ENCODE measurements at places on chromosomes 12 and 14. TPM values are rescaled to one million over a fixed set of nuclear protein-coding genes. Genes with fewer than 3 reads are reported as not detected.

- DNase-seq = no peak
Measured at GRCh38 chr12:119902084-119902509, 25.0 kb upstream of the CIT start.

NRXN3 gene
- total RNA-seq = 33.3 TPM

DNA sequence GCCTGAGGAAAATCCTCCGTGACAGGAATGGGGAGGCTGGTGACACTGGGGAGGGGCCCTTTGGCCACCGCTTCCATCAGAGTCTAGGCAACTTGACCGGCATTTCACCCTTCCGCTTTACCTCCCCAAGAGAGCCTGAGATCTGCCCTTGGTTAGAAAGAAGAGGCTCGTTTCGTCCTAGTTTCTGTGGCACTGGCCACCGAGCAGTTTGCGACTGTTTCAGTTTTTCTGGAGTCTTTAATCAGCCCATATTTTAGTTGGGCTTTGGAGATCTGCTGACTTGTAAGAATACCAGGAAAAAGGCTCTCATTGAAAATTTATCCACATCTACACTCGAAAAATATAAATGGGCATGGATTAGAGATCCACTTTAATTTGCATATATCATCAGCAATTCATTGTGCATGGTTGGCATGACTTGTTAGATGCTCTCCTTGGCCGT, 414 bp upstream of the ANKS1B start:
- no peak for DNase-seq

AQP5 gene
- 0.54 TPM for total RNA-seq

SMARCD1 gene
- 60.0 TPM for total RNA-seq

GRCh38 chr14:93954900-93955849, 21.2 kb downstream of the ASB2 start:
- no peak for DNase-seq

DNA sequence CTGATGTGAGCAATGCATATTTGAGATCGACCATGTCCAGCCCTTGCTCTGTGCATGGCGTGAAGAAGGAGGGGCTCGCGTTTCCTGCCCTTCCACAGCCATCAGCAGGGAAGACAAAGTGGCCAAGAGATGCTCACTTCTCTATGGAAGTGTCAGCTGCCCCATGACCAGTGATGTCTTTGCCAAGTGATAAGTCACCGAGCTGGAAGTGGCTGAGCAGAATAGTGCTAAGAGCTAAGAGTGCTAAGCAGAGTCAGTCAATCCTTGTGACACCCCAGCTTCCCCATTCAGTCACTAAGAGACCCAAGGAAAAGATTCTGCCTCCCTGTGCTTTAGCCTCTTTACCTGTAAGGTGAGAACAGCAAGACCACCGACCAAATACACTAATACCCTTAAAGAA, 50.5 kb upstream of the CEP83 start:
- DNase-seq = no peak

DNA sequence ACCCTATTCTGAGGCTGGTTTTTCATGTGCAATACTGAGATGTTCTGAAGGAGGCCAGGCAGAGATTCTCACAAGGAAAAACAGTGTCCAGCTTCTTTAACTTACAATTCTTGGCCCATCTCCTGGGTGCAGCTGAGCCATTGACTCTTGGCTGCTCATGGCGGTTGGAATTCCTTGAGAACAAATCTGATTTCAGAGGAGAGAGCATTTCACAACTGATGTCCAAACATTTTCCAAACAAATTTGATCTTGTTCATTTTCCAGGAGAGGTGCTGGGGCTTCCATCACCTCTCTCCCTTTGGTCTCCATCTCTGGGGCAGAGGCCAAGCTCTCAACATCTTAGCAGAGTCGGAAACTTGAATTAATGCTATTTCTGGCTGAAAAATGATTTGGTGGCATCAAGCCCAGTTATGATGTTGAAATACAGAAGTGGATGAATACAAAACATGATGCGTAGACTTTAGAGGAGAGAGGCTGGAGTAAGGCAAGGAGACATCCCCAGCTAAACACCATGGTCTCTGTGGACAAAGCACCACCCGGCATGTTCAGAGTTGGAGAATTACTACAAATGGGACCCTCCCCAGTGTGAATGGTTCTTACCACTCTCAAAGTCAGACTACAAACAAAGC, 593.0 kb downstream of the VRK1 start:
- DNase-seq = no peak

- no peak for DNase-seq
Measured at GRCh38 chr12:57739387-57739786, 845 bp upstream of the AGAP2 start.

TMEM253 gene
- not detected for total RNA-seq

NTN4 gene
- total RNA-seq = 72.3 TPM

TMEM229B gene
- 2.1 TPM for total RNA-seq

B4GALNT1 gene
- 11.0 TPM for total RNA-seq

- no peak for DNase-seq
Measured at GRCh38 chr12:27083861-27084394, 1.6 kb upstream of the C12orf71 start.

DNA sequence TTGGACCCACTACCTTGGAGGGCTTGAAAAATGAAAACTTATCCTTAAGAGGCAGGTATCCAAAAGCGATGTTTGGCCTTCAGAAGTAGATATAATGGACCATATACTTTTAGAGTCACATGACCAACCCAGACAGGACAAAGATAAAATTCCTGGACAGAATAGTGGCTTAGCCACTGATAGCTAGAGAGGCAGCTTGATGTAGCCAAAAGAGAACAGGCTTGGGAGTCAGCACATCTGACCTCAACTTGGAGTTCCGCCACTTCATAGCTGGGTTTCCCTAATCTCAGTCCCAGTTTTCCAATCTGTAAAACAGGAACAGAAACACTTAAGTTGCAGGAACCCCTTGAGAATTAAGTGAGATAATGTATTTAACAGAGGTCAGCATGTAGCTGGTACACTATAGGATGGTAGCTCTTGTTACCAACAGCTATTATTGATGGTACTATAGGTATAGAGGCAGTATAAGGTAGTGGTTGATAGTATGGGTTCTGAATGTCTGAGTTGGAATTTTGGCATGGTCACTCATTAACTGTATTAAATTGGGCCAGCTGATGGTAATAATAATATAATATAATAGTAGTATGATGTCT, 63.2 kb upstream of the USP44 start:
- DNase-seq = no peak

SNRPF gene
- total RNA-seq = 6.5 TPM

- no peak for DNase-seq
Measured at GRCh38 chr14:72099566-72099965, 167.3 kb downstream of the RGS6 start.

GRCh38 chr12:59115526-59115925, 195.2 kb upstream of the LRIG3 start:
- DNase-seq = no peak

DNA sequence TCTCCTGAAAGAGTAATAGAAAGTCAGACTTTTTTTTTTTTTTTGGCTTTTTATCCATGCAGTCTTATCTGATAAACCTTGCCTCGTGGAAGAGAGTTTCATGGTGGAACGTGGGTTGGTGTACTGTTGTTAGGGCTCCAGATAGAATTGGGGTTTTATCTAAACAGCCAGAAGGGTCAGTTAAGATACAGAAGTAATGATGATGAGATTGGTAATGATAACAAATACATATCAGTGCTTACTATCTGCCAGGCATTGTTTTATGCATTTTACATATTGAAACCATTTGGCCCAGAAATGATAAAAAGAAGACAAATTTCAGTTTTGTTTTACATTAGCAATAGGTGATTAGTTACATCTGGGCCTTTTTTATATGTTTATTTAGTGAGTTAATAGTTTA, 372.8 kb upstream of the PRICKLE1 start:
- no peak for DNase-seq

- DNase-seq = no peak
Measured at GRCh38 chr12:57009949-57010626, 3.7 kb upstream of the ZBTB39 start.

MSRB3 gene
- 232 TPM for total RNA-seq

DNA sequence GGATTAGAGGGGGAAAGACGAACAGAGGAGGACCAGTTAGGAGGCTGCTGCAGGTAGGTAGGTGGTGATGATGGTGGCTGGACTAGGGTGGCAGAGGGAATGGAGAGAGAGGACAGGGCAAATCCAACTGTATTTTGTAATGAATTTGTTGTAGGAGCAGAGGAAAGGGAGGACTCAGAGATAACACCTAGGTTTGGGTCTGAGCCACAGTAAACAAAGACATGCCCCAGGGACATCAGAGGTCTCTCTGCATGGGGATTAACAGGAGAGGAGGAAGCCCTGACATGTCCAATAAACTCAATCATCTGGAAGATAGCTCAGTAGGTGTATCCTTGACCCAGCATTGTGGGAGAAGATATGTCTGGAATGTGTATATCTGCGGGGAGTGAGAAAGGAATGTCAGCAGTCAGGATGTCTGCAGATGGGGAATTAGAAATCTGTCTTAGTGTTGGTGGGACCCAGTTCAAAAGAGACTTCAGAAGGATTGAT, 4.7 kb upstream of the SLC48A1 start:
- DNase-seq = no peak
